Glutamatergic neuron (in vitro differentiated cells): ENCODE measurements at places on chromosomes 1 and 21. TPM values are rescaled to one million over a fixed set of nuclear protein-coding genes. Genes with fewer than 3 reads are reported as not detected.

The FCRL1 gene
- total RNA-seq, result not detected

DNA sequence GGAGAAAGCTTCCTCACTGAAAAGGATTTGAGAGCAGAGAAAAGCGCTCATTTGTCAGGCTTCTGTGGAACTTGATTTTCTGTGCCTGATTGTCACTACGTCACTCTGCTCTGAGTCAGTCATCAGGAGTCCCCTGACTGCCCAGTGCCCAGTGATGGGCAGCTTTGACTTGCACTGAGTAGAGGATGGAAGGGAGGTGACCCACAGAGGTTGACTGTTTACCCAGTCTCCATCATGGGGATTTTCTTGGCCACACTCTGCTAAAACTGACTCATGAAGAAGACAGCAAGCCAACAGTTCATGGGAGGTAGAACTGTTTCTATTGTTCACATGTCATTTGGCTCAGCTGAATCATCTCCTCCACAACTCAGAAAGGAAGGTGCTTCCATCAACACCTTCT lies 82.1 kb upstream of the DUSP10 start:
- DNase-seq, result no peak

- DNase-seq, result no peak
These were observed 9.1 kb downstream of the YBEY start for GRCh38 chr21:46295177-46295770.

The SAMD11 gene
- 46.2 TPM for total RNA-seq

The PTGER3 gene
- 0.29 TPM for total RNA-seq
